Dermis microvascular lymphatic vessel endothelial cell (primary cell): ENCODE measurements at places on chromosomes 5 and 9. TPM values are rescaled to one million over a fixed set of nuclear protein-coding genes. Genes with fewer than 3 reads are reported as not detected.

DNA sequence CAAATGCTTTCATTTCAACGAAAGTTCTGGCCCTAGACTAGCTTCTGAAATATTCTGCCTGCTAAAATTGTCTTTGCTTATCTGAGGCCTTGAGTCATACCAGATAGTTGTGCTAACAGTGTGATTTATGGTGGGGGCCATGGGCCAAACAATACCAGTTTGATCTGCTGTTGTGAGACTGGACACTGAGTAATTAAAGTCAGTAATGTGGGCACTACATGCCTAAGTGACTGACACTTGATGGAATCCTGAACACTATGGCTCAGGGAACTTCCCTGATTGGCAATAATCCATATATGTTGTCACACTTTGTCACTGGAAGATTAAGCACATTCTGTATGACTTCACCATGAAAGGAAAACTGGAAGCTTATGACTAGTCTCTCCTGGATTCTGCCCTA is 127.6 kb upstream of the CYLC2 start:
- DNase-seq: no peak

DNA sequence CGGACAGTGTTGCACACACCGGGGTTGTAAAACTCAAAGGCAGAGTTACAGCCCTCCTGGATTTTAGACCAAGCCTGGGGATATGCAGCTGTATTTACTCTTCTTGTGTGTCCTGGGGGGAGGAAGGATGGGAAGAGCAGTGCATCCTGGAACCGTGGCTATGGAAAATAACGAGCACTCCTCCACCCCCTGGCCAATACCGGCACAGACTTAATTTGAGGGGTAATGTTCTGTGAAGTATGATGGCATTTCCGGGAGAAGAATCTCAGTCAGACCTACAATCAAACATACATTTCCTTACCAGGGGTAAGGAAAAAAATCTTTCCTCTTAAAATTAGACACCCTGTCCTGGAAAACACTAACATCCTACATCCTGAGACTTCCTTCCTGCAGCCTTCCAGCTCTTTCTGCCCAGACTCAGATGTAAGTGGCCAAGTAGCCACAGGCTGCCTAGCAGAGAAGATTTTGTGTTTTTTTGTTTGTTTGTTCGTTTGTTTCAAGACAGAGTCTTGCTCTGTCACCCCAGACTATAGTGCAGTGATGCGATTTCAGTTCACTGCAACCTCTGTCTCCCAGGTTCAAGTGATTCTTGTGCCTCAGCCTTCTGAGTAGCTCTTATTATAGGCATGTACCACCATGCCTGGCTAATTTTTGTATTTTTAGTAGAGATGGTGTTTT is 11.0 kb upstream of the ERMP1 start:
- DNase-seq: peak; percentile 25

DNA sequence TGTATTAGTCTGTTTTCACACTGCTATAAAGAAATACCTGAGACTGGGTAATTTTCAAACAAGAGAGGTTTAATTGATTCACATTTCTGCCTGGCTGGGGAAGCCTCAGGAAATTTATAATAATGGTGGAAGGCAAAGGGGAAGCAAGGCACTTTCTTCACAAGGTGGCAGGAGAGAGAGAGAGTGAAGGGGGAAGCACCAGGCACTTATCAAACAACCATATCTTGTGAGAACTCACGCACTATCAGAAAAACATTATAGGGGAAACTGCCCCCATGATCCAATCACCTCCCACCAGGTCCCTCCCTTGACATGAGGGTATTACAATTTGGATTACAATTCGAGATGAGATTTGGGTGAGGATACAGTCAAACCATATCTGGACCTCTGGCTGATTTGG is 34.7 kb downstream of the ADRB2 start:
- DNase-seq: no peak

DNA sequence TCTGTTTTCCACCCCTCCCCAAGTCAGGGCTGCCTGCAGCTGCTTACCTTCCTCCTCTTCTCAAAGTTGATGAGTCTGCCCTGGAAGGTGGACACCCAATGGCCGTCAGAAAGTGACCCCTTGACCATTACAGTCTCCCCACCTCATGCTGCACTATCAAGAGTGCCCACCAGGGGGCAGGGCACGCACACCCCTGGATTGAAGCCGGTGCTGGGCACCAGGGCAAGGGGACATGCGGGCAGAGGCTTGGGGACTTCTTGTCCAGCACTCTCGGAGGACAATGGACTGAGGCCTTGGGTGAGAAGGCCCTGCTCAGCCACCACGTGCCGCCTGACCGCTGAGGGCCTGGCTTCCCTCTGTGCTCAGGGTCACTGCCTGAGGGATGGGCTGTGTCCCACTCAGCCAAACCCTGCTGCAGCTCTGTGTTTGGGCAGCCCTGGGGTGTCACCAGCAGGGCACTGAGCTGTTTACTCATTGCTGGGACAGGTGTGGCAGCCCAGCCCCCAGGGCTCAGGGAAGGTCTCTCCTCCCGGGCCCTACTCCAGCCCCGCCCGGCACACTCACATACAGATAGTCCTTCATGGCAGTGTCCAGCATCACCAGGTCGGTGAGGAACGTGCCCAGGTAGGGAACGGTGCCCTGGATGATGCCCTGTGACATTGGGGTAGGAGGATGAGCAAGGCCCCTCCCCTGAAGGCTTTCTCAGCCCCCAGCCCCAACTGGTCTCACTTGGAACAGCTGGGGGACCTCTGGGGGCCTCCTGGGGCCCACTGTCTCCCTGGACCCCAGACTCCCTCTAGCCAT is 17.7 kb downstream of the RALGDS start:
- DNase-seq: peak; percentile 45

GRCh38 chr5:36647046-36647445 is 40.6 kb downstream of the SLC1A3 start:
- no peak for DNase-seq

- no peak for DNase-seq
Measured at GRCh38 chr9:12908895-12909294, 134.1 kb downstream of the LURAP1L start.

- DNase-seq: no peak
Measured at GRCh38 chr5:154324033-154324432, 121.8 kb upstream of the SAP30L start.

Gene C9orf153
- 0.38 TPM in 1 of 2 replicates, not detected in the other for total RNA-seq

Gene CYSTM1
- total RNA-seq: 11.3 and 16.3 TPM in 2 replicates
